ENCODE measurements at places on chromosomes 13 and 19. TPM values are rescaled to one million over a fixed set of nuclear protein-coding genes. Genes with fewer than 3 reads are reported as not detected.

GRCh38 chr13:66492479-66492878, 737.7 kb downstream of the PCDH9 start:
- DNase-seq = peak; percentile 3

DNA sequence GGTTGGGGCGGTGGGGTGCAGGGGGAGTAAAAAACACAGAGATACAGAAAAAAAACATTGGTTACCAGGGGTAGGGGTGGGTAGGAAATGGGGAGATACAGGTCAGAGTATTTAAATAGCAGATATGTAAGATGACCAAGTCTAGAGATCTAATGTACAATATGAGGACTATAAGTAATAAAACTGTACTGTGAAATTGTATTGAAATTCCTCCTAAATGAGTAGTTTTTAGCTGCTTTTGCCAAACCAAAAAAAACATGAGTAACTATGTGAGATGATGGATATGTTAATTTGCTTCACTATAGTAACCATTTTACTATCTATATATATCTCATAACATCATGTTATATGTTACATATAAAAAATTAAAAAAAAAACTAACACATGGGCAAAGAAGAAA, 29.6 kb downstream of the VWA8 start:
- no peak for DNase-seq

GRCh38 chr19:10115392-10116084, 4.0 kb downstream of the P2RY11 start:
- no peak for DNase-seq

DNA sequence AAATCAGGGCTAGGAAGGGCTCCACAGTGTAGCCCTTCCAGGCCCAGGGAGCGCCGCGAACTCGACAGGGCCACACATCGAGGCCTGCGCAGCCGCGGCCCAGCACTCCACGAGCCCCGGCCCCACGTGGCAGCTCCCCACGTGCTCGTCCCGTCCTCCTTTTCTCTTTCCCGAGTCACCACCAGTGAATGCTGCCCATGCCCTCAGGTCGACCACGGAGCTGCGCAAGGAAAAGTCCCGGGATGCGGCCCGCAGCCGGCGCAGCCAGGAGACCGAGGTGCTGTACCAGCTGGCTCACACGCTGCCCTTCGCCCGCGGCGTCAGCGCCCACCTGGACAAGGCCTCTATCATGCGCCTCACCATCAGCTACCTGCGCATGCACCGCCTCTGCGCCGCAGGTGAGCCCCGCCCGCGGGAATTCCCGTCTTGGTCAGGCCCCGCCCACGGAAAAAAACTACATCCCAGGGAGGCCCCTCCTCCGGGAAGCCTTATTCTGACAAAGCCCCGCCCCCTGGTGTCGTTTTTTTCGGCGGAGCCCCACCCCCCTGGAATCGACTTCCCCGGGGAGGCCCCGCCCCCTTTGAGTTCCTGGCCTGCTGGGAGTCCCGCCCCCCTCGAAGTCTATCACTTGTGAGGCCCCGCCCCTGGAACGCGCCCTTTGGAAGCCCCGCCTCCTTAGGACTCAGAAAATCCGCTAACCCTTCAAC, 7.0 kb downstream of the HIF3A start:
- no peak for DNase-seq

DNA sequence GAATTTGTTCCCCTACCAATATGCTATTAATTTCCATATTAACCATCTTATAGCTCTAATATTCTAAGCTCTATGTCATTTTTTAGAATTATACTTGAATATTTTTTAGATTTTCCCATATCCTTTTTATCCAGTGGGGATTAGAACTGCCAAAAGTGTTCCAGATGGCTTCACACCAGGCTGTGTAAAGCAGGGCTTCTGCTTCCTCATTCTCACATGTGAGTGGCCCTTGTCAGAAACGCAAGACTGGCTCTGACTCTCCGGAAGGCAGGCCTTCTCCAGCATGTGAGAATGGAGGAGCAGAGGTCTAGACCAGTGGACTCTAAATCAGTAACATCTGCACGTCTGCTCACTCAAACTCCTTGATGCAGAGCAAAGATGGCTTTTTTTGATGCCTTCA, 650.1 kb downstream of the FGF9 start:
- no peak for DNase-seq

- no peak for DNase-seq
Observed at GRCh38 chr13:90792335-90792734, 555.2 kb upstream of the MIR17HG start.

DNA sequence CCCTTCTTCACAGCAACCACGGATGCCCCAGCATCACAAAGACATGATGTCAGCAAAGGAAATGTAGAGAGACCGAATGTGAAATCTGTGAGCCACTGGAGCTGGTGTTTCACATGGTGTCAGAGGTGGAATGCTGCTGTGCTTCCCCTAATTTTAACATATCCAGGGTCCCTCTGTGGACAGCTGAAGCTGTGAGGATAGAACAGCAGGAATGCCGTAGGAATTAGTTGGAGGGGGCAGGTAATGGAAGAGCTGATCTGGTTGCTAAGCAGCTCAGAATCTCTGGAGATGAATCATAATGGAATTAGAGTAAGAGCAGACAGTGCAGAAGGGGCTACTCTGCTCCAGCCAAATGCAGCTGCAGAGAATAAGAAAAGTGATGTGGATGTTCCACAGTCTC, 68.9 kb upstream of the ZNF835 start:
- no peak for DNase-seq

- no peak for DNase-seq
Observed at GRCh38 chr19:48230555-48231129, 25.1 kb downstream of the CARD8 start.

The ZNF99 gene
- not detected for polyA plus RNA-seq

DNA sequence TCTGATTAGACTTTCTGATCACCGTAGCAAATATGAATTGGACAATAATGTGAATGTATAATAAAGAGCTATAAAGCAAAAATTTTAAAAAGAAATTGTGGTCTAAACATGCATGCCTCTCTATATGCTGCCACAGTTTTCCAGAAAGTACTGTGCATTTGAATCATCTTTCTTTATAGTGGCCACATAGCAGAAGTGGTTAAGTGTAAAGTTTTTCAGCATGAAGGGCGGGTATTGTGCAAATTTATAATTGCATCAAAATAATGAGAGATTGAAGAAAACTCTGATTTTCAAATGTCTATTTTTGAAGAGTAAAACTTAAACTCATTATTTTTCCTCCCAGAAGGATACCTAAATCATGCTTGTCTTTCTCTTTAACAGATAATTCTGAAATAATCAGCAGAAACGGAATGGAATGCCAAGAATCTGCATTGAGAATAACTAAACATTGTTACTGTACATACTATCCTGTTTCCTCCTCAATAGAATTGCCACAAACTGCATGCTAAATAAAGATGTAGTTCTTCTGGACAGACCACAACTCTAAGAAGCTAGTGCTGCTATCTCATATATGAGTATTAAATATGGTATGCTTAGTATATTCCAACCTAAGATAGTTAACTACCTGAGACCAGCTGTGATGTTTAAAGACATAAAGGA, 42.9 kb upstream of the RAP2A start:
- no peak for DNase-seq

DNA sequence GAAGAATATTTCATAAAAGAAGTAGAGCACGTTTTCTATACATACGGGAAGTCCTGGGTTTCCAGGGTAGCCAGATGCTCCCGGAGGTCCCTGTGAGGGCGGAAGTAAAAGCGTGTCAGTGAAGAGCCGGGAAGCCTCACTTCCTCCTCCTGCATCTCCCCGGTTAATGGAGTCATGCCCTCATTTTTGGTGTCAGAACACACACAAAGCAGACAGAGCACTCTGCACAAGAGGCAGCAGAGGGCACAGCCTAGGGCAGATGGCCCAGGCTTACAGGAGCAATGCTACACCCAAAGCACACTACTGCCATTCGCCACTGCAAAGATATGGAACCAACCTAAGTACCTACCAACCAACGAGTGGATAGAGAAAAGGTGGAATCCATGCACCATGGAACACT, 94.4 kb downstream of the COL4A1 start:
- no peak for DNase-seq

- DNase-seq = no peak
Observed at GRCh38 chr13:44040070-44040817, 160.5 kb downstream of the LACC1 start.

GRCh38 chr19:778910-779653, 18.2 kb upstream of the PTBP1 start:
- DNase-seq = peak; percentile 81

DNA sequence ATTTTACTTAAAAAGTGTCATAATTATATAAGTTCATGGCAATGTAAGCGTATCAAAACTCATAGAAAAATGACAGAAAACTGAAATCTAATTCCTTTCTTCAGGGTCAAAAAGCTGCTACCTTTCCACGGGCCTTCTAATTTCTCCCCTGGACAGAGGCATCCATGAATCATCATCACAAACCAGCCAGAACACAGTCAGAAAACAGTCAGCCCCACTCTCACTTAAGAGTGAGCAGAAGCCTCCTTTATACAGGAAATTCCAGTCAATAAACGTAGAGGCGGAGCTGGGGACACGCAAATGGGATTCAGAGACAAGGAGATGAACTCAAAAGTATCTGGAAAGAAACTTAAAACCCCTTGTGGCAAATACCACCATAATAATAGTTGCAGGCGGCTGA, 54.2 kb upstream of the ABCC4 start:
- no peak for DNase-seq

DNA sequence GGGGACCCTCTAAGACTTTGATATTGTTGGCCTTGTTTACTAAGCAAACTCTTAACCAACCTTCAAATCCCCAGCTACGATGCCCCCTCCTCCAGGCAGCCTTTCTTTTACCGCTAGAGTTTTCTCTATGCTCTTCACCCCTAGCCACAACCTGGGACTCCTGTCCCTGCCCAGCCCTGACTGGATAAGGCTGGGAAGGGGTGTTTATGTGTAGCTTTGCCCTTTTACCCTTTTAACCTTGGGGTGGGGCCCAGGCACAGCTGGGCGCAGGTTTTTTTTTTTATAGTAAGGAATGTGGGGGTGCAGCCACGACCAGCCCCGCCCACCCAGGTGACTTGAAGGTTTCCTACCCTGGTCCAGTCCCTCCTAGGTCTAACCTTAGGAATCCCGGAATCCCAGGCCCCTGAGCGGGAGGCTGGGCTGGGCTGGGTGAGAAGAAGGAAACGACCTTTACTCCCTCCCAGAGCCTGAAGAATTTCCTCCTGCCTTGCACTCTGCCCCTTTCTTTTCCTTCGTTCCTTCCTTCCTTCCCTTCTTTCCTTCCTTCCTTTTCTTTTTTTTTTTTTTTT, 12.2 kb downstream of the TJP3 start:
- DNase-seq = no peak

DNA sequence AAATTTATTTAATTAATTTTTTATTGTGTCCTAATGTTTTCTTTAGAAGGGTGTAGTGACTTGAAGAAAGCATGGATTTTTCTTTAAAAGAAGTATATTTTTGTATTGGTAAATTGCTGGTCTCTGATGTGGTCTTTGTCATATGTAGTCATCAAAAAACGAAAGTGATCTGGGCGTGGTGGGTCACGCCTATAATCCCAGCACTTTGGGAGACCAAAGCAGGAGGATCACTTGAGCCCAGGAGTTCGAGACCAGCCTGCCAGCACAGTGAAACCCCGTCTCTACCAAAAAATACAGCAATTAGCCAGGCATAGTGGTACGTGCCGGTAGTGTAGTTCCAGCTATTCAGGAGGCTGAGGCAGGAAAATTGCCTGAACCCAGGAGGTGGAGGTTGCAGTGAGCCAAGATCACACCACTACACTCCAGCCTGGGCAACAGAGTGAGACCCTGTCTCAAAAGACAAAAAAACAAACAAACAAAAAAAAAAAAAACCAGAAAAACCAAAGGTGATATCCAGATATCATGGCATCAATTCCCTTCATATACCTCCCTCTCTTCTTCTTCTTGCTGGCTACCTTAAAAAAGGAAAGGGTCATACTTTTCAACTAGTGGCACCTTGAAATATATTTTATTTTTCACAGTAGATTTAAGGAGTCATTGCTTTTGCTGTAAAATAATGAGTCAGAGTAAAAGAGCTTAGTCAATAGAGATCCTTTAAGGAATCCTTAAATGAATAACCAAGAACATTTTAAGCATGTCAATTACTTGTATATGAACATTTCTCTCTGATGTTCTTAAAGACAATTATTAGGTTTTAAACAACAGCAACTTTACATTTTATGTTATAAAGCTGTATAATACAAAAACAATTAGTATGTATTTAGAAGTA, 19.9 kb downstream of the KCTD4 start:
- DNase-seq = no peak

DNA sequence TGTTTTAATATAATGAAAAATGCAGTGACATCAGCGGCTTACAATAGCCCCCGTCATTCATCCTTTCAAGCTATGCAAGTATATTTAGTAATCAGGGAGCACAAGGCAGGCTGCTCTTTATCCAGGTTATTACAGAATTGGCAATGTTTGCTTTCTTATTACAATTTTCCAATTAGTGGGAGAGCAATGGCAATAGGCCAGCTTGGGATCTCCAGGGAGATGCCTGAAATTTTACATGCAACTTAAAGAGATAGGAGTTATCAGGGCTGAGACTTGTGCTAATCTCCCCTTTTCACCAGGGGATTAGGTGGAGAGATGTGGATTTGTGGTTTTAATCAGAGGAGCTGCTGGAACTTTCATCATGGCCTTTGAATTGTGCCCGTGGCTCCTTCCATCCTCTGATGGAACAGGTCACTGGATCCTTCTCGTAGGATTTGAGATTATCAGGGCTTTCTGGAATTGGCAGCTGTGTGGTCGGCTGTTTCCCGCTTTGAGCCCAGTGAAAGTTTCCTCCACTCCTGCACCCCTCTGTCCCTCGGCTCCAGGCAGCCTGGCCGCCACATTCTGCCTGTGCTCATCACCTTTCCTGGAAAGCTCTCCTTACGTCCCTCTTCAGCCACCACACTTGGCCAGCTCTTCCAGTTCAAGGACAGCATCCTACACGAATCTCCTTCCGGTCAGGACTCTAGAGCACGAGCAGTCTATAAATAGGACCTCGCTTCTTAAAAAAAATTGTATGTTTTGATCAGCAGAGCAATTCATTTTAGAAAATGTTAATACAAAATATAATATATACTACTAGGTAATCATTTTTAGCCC, 47.0 kb downstream of the CBY2 start:
- no peak for DNase-seq

- no peak for DNase-seq
Observed at GRCh38 chr13:37179645-37180044, 74.2 kb upstream of the CSNK1A1L start.

DNA sequence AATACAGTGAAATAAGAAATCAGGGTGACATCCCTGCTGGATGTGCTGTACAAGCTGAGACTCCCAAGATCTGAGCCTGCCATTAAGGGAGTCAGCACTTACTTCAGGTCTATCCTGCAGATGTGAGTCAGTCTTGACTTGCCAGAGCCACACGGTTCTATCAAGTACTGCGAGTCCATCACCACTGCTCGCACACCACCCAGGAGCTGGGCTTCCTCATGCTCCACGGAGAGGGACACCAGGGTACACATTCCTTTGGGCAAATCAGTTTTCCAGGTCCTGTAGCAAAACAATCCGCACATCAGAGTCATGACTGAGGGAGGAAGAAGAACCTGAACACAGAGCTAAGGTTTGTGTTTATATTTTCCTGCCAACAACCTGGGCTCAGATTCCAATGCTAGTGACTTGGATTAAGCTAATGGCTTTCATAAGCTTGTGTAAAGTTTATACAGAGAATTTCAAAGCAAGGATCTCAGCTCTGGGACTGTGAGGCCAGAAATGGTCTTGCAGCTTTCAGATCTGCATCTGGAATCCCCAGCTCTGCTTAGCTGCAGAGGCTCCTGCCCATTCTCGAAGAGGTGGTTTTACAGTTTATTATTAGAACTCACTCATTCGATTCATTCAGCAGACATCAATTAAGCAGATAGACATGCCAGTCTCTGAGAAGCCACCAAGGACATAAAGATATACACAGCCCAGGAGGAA, 90.6 kb downstream of the KL start:
- DNase-seq = no peak

Measured in HepG2 (cell line).